ENCODE measurements at places on chromosomes 5 and 9.
A peak's percentile ranks its signal among the peaks of the same experiment; 100 is the strongest.

- peak; percentile 25 for DNase-seq
Measured at GRCh38 chr5:118791926-118792734, 196.2 kb downstream of the DTWD2 start.

- DNase-seq = no peak
Measured at GRCh38 chr9:3879315-3879714, 353.5 kb upstream of the RFX3 start.

GRCh38 chr5:174327317-174327864, 281.9 kb downstream of the NSG2 start:
- peak; percentile 30 for DNase-seq

GRCh38 chr5:41115281-41115680, 44.1 kb upstream of the MROH2B start:
- DNase-seq = no peak

DNA sequence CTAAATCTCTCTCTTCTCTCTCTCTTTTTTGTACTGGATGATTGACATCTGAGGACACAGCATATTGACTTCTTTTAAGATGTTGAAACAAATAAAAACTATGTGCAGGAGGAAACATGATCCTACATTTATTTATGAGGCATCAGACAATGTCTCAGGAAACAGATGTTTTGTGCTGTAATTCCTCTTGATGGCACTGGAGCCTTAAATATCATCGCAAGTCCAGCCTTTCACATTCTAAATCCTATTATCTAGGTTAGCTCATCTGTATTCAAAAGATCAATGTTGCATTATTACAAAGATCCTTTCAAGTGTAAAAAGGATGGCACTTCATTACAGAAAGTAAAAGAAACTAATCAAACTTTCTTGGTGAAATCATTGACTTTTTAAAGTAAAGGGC, 63.9 kb downstream of the MAT2B start:
- DNase-seq = no peak

- no peak for DNase-seq
Measured at GRCh38 chr5:58060996-58061395, 398.9 kb downstream of the PLK2 start.

DNA sequence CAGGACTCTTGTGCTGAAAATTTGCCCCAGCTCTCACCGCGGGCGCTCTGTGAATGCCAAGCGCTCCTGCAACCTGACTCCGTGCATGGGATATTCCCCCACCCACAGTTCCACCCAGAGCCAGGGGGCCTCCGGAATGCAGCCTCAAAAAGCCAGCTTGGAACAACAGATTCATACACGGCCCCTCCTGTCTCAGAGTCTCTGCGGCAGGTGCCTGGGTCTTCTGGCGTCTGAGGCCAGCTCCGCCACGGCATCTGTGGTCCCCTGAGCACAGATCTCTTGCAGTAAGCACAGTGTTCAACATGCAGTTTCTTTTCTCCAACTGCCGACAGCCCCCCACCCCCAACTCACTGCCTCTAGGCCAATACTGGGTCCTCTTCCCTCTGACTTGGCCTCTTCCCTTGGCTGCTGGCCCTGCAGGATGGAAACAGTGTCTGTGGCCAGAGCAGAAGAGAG, 355.7 kb upstream of the IRX2 start:
- no peak for DNase-seq

- no peak for DNase-seq
Measured at GRCh38 chr9:35273591-35273990, 111.8 kb downstream of the UNC13B start.

DNA sequence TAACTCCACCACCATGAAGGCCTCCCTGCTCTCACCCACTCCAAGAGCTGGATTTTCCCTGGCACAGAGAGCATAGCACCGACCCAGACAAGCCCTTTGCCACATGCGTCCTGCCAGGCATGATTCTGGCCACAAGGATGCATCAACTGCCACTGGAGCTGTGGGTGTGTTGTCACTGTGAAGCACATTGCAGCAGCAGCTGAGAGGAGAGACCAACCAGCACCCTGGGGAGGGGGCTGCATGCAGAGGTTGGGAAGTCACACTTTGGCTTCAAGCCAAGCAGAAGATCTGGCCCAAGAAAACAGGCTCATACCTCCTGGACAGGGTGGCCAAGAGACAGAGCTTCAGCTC, 22.6 kb upstream of the PTGES start:
- DNase-seq = no peak

DNA sequence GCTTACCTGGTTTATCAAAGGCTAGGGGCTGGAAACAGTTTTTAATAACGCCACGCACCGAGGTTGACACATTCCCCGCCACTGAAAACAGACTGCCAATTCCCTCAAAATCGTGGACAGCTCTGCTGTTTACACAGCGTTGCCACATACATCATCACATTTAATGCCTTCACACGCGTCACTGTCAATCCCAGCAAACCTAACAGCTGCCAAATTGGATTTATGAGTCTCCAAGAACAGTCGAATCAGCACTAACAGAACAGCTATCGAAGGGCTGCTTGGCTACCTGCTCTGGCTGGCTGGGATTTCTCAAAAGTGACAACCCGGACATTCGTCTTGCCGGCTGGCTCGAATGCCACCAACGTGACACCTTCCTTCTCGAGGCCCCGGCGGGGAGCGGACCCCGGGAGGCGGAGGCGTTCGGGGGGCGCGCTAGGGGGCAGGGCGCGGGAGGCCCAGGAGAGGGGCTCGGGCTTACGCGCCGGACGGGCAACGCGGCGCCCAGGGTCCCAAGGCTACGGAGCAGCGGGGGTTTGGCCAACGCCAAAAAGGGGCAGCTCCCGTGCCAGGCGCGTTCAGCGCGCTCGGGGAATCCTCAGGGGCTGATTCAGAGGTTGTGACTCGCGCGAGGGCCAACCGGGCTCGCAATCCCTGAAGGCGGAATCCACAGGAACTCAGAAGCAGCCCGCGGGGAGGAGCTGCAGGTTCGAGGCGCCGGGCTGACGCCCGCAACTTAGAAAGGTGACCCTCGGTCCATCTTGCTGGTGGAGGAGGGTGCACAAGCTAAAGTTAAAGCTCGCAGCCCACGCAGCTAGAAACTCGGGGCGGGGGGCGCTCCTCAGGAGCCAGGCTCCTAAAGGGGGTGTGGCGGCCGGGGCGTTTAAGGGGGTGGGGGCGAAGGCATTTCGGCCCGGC, 1.2 kb downstream of the CDC14B start:
- DNase-seq = no peak

- no peak for DNase-seq
Measured at GRCh38 chr9:133275105-133276000, at the start of gene ABO. Gene ABO (minus strand): TSS chr9:133275201.

DNA sequence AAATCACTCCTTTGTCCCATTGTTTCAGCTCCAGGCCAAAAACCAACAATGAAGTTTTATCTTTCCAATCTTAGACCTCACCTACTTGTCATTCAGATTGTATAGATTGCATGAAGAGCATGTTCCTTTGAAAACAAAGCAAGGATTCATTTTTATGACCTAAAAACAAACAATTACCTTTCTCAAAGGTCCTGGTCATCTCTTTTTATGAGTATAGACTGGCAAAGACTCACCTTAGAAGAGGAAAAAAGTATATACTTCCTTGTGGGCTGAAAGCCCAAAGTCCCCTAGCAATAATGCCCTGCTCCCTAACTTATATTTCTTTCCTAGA, 28.4 kb upstream of the TLE1 start:
- DNase-seq = no peak

DNA sequence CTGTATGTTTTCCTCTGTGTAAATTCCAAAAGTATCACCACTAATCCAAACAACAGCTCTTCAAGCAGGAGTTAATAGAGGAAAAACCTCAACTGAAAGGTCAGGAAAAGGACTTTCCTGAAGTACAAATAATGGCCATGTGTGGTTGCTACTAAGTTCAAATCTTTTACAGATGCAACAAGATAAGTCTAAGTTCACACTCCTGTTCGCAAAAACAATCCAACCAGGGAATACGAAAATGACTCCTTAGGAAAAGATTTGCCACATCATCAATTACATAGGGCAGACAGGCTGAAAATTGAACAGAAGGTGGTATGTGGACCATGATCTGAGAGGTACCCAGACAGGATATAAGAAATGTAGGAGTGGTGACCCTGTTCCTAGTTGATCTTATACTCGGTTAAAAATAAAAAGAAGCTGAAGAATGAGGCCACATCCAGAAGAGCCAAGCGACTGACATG, 210.2 kb downstream of the TSSK1B start:
- DNase-seq = no peak

DNA sequence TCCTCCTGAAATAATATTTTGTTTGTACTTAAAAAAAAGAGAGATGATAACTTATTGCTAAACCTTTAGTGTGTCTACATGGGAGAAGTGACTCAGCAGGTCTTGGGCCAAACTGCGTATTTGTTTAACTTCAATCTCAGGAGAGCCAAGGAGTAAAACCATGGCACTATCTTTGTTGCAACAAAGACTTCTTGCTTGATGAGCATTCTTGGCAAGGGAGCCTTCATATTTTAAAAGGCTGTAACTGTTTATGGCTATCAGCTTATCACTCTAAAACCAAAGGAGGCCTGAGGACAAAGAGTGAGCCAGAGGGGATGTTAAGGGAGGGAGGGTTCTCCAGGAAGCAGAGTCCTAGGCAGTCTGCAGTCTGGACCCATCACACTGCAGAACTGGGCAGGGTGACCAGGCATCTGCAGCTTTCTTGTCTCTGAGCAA, 216.2 kb upstream of the S1PR3 start:
- DNase-seq = no peak

- DNase-seq = no peak
Measured at GRCh38 chr5:93580063-93580926, 724 bp downstream of the NR2F1-AS1 start.

GRCh38 chr5:143682929-143683386, 129.0 kb upstream of the HMHB1 start:
- no peak for DNase-seq

- DNase-seq = no peak
Measured at GRCh38 chr5:53406630-53407316, 73.7 kb upstream of the FST start.

- DNase-seq = no peak
Measured at GRCh38 chr5:128559300-128560297, 21.6 kb upstream of the FBN2 start.

DNA sequence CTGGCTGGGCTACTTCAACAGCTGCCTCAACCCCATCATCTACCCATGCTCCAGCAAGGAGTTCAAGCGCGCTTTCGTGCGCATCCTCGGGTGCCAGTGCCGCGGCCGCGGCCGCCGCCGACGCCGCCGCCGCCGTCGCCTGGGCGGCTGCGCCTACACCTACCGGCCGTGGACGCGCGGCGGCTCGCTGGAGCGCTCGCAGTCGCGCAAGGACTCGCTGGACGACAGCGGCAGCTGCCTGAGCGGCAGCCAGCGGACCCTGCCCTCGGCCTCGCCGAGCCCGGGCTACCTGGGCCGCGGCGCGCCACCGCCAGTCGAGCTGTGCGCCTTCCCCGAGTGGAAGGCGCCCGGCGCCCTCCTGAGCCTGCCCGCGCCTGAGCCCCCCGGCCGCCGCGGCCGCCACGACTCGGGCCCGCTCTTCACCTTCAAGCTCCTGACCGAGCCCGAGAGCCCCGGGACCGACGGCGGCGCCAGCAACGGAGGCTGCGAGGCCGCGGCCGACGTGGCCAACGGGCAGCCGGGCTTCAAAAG, 36.9 kb upstream of the TTC1 start:
- no peak for DNase-seq

Data from SHP77 treated with DMSO at 0.1 percent for 48 hours (cell line).